ENCODE measurements at places on chromosomes 13 and 19.

DNA sequence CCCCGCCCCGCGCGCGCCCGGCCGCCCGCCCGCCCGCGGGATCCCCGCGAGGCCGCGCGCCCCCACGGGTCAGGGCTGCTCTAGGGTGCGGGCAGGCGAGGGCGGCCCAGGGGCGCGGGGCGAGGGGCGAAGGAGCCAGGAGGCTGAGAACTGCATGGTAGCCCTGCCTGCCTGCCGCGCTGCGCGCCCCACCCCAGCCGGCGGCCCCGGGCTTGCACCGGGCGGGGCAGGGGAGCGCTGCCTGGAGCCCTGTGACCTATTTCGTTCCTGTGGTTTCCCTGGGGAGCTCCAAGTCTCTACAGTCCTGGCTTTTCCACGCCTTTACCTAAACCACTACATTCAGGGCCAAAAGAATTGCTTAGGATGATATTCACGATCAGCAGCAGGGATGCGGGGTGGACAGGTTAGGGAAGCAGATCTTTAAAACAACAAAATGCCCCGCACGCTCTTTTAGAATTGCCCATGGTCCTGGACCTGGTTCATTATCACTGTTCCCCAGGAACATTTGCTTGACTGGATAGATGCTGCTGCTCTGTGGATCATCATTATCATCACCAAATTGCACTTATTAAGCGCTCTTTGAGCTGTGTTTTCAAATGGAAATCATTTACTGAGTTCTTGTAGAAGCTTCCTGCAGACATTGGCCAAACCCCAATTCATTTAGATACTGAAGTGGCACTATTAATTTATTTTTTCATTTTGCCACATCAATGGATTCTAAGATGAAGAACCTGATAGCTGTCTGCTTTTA is 421 bp upstream of the GPR12 start:
- no peak for DNase-seq

DNA sequence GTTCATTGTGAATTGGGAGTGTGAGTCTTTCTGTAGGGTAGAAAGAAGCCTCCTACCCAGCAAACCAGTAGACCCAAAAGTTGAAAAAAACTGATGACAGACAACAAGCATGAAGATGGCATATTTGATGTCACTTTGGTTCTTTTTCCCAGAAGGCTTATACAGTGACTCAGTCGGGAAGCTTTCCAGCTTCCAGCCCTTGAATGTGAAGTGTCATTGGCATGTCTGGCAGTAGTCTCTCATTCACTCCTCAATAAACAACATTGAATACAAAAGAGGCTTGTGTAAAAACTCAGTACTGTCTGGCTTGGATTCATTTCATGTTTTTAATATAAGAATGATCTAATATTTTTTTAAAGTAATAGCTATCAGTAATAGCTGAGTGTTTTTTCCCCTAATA is 68.7 kb downstream of the IPO5 start:
- peak; percentile 89 for DNase-seq

- no peak for DNase-seq
Observed at GRCh38 chr19:51098365-51099046, 9.7 kb downstream of the CTU1 start.

GRCh38 chr19:54077334-54077733 is 3.8 kb downstream of the TARM1 start:
- no peak for DNase-seq

All from AG10803 (cell line).